ENCODE measurements at places on chromosomes 1 and 21. TPM values are rescaled to one million over a fixed set of nuclear protein-coding genes. Genes with fewer than 3 reads are reported as not detected.

DNA sequence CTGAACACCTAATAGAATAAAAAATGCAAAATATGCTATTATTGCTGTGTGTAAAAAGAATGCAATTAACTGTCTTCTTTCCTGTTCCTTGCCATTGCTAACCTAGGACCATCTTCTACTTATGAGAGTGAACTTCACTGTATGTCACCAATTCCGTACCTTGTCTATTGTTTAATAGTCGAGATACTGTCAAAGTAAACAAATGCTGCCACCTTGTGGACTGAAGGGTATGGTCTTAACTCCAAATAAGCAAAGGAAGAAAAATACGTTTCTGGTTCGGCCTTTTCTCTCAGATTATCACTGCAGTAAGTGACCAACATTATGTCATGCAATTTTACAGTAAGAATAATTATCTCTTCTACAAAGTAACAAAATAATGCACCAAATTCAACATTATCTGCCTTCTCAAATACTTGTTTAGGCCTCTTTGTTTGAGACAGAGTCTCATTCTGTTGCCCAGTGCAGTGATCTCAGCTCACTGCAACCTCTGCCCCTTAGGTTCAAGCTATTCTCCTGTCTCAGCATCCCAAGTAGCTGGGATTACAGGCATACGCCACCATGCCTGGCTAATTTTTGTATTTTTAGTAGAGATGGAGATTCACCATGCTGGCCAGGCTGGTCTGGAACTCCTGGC is 133.4 kb downstream of the COP1 start:
- H3K27me3 ChIP-seq, result no peaks in the 10 kb centered on the region
- no peak overlapping the region for H3K4me3 ChIP-seq
- H3K36me3 ChIP-seq, result no peaks in the 10 kb centered on the region
- no peak for DNase-seq
- no peak overlapping the region for H3K27ac ChIP-seq

Gene FGR
- 32.1 TPM for total RNA-seq

DNA sequence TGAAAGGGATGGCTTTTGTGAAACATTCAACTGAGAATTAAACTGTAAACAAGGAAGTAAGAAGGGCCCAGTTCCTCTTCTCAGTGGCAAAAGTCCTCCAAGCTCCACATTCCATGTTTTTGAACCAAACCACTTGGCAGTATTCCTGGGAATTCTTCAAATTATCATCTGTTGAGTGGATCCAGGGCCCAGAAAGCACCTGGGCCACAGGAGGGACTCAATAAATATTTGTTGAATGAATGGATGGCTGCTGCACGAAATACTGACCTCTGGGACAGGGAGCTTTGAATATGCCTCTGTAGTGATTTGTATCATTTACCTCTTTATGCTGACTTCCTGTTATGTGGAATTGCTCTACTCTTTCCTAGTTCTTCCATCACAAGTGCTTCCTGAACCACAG is 4.7 kb downstream of the SLC35F3 start:
- H3K27ac ChIP-seq, result no peak overlapping the region
- peaks cover 13% of the 10 kb centered on the region for H3K27me3 ChIP-seq
- no peak for DNase-seq
- no peak overlapping the region for H3K4me3 ChIP-seq
- no peaks in the 10 kb centered on the region for H3K4me1 ChIP-seq

Gene SOD1
- total RNA-seq, result 258 TPM

DNA sequence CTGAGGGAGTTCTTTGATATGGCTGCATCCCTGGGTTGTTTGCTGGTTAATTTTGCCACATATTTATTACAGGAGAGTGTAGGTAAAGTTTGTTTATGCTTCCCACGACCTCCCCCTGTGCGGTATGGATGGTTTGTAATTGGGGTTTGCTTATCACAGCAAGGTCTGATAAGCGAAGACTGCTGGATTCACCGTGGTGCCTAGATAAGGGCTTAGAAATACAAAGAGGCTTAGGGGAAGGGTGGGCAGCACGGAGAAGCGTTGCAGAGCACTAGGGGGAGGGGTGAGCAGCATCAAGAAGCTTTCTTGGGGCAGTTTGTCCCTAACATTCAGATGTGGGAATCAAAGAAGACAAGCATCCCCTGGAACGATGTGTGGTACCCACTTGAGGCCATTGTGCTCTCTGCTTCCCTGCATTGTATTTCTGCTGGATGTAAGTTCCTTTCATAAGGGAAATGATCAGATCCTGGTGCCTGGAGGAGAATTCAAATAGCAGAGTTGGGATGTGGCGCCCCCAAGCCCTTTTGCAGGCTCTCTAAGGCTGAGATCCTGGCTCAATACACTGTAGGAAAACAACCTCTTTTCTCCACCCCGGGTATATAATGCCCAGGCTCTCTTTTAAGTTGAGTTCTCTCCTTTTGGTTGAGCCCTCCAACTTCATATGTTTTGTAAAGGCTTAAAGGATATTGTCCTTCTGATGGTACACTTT is 598.1 kb upstream of the ADGRL4 start:
- H3K36me3 ChIP-seq, result no peaks in the 10 kb centered on the region
- H3K27me3 ChIP-seq, result no peaks in the 10 kb centered on the region
- DNase-seq, result no peak
- no peak overlapping the region for H3K27ac ChIP-seq

GRCh38 chr1:175385316-175385715 is 192.7 kb upstream of the KIAA0040 start:
- no peak for DNase-seq
- H3K27ac ChIP-seq, result no peak overlapping the region
- H3K4me1 ChIP-seq, result no peaks in the 10 kb centered on the region
- no peaks in the 10 kb centered on the region for H3K27me3 ChIP-seq
- H3K4me3 ChIP-seq, result no peak overlapping the region

Measured in esophagus muscularis mucosa (tissue), 4 donors.